ENCODE measurements at places on chromosomes 5 and 9. TPM values are rescaled to one million over a fixed set of nuclear protein-coding genes. Genes with fewer than 3 reads are reported as not detected.

GRCh38 chr9:7246917-7247522 is 489.2 kb downstream of the KDM4C start:
- DNase-seq, result no peak
- H3K36me3 ChIP-seq, result no peaks in the 10 kb centered on the region
- no peaks in the 10 kb centered on the region for H3K27me3 ChIP-seq
- no peak overlapping the region for H3K4me3 ChIP-seq
- no peak overlapping the region for H3K27ac ChIP-seq

GRCh38 chr5:142259758-142260157 is 65.1 kb downstream of the SPRY4 start:
- H3K36me3 ChIP-seq, result no peaks in the 10 kb centered on the region
- H3K4me1 ChIP-seq, result no peaks in the 10 kb centered on the region
- H3K4me3 ChIP-seq, result no peak overlapping the region
- no peaks in the 10 kb centered on the region for H3K27me3 ChIP-seq

DNA sequence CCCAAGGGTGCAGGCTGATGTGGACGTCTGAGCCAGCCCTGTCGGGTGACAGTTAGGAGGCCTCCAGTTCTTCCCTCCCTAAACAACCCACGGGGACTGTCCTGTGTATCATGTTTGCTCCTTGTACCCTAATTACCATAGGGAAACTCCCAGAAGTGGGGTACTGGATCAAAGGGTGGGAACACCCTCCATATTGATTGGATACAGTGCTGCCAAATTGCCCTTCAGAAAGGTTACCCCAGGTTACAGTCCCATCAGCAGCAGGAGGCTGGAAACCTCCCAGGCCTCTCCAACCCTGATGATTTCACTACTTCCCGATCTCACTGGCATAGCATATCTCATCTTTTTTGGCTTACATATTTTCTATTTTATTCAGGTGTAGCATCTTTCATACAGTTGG is 22.0 kb downstream of the UBE2QL1 start:
- H3K27ac ChIP-seq, result no peak overlapping the region
- H3K36me3 ChIP-seq, result no peaks in the 10 kb centered on the region
- H3K4me1 ChIP-seq, result peaks cover 30% of the 10 kb centered on the region
- no peaks in the 10 kb centered on the region for H3K27me3 ChIP-seq
- DNase-seq, result no peak

- H3K27me3 ChIP-seq, result peaks cover 4% of the 10 kb centered on the region
- H3K4me3 ChIP-seq, result no peak overlapping the region
- peak overlapping the region; percentile 79 for H3K27ac ChIP-seq
- H3K4me1 ChIP-seq, result peaks cover 7% of the 10 kb centered on the region
- no peaks in the 10 kb centered on the region for H3K36me3 ChIP-seq
Measured at GRCh38 chr5:159053216-159053615, 46.5 kb downstream of the EBF1 start.

Gene CERCAM
- 6.5 TPM for total RNA-seq

- H3K36me3 ChIP-seq, result no peaks in the 10 kb centered on the region
- H3K27ac ChIP-seq, result no peak overlapping the region
- no peaks in the 10 kb centered on the region for H3K4me1 ChIP-seq
- no peak overlapping the region for H3K4me3 ChIP-seq
- H3K27me3 ChIP-seq, result no peaks in the 10 kb centered on the region
- DNase-seq, result no peak
Measured at GRCh38 chr5:149719666-149720065, 10.4 kb upstream of the PPARGC1B start.

- DNase-seq, result no peak
- H3K4me1 ChIP-seq, result no peaks in the 10 kb centered on the region
- H3K27ac ChIP-seq, result no peak overlapping the region
- no peaks in the 10 kb centered on the region for H3K36me3 ChIP-seq
- no peak overlapping the region for H3K4me3 ChIP-seq
Measured at GRCh38 chr5:98519571-98519970, 253.9 kb upstream of the RGMB start.

- H3K4me1 ChIP-seq, result no peaks in the 10 kb centered on the region
- H3K36me3 ChIP-seq, result no peaks in the 10 kb centered on the region
- no peak for DNase-seq
Measured at GRCh38 chr5:174044466-174045254, 846 bp upstream of the NSG2 start.

DNA sequence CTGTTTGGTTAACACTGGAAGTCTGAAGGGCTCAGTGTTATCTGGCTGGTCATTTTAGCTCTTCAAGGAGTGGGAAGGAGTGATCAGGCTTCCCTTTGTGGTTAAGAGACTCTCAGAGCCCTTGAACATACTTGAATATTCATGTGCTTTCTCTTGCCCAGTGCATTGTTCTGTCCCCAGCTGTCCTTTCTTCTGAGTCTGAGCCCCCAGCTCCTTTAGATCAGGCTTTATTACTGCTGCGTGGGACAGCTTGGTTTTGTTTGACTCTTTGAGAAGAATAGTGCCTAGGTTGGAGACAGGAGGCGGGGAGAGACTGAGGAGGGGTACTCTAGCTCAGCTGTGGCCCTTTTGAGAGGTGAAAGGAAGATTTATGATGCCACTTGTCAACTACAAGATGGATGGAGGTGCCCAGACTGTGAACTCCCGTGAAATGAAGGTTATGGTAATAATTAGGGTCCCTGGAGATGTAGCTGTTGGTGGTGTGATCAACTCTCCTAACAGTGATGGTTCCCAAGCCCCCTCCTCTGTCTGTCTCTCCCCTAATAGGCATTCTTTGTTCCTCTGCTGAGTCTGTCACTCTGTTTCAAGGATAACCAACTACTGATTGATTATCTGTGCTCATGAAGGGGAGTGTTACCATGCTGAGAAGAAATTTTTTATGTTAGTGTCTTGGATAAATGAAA is 83.1 kb upstream of the GLRA1 start:
- no peaks in the 10 kb centered on the region for H3K36me3 ChIP-seq
- DNase-seq, result no peak
- H3K4me3 ChIP-seq, result no peak overlapping the region

DNA sequence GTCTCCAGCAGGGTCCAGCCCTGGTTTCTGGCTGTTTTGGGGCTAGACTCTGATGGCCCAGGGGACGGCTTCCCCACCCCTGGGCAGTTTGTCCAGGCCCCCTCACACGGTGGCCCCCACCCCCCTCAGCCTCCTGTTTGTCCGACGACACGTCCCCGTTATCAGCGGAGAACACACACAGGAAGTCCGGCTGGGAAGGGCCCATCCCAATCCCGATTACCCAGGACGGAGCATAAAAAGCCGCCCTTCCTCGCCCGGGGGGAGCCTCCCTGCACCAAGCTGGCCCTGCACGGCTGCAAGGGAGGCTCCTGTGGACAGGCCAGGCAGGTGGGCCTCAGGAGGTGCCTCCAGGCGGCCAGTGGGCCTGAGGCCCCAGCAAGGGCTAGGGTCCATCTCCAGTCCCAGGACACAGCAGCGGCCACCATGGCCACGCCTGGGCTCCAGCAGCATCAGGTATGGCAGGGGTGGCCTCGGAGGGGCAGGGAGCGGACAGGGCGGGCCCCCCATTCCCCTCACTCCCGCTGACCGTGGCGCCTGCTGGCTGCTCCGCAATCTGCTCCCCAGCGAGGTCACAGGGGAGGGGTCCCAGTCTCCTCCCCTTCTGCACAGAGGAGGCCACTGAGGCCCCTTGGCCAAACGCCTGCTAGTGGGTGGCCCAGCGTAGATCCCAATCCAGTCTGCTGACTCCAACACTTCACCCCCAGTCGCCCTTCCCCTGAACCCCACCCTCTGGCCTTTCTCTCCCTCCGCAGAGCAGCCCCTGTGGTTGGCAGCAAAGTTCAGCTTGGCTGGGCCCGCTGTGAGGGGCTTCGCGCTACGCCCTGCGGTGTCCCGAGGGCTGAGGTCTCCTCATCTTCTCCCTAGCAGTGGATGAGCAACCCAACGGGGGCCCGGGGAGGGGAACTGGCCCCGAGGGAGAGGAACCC is at the start of gene EGFL7:
TSS of gene EGFL7 (plus strand) at position 261 of the 926 bp plus-strand sequence. CDS start 5,367 bp downstream, outside the sequence.
- no peaks in the 10 kb centered on the region for H3K4me1 ChIP-seq
- H3K27ac ChIP-seq, result peak within 1 kb of the TSS; percentile 76
- H3K4me3 ChIP-seq, result peak within 1 kb of the TSS; percentile 70
- H3K27me3 ChIP-seq, result peaks cover 8% of the 10 kb centered on the region
- DNase-seq, result no peak
- no peaks in the 10 kb centered on the region for H3K36me3 ChIP-seq

GRCh38 chr9:38154501-38155421 is 85.7 kb upstream of the SHB start:
- no peaks in the 10 kb centered on the region for H3K4me1 ChIP-seq
- H3K4me3 ChIP-seq, result no peak overlapping the region
- no peak overlapping the region for H3K27ac ChIP-seq
- H3K27me3 ChIP-seq, result no peaks in the 10 kb centered on the region
- no peak for DNase-seq

DNA sequence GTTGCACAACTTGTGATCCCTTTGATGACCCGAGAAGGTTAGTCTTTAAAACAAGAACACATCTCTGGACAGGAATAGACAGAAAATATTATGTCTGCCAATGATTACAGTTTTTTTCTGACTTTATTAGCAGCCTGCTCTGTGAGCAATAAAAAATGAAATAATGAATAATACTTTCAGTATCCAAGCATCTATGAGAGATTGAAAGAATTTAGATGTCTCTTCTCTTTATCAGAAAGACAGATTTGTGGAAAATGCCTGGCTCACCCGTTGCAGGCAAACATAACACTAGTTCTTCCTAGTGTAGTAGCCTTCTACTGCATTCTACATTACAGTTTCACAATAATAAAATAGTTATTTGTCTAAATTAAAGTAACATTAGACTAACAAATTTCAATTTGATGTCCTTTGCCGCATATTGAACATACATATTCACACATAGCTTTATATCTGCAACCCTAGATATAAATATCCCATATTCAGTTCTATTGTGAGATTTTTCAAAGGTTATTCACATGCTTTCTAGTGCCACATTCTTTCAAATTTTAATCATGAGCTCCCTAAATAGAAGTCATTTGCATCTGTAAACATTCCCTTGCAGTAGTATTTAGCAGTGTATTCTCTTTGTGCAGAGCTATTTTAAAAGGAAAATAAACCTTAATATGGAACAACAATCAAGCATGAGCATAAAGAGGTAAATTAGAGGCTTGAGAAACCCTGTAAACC is 267.3 kb downstream of the EFNA5 start:
- H3K27me3 ChIP-seq, result no peaks in the 10 kb centered on the region
- no peak overlapping the region for H3K4me3 ChIP-seq
- H3K4me1 ChIP-seq, result peaks cover 4% of the 10 kb centered on the region
- DNase-seq, result no peak
- no peak overlapping the region for H3K27ac ChIP-seq
